Mucosa of gallbladder (tissue), 1 donor: ENCODE measurements at places on chromosomes 16 and 17. TPM values are rescaled to one million over a fixed set of nuclear protein-coding genes. Genes with fewer than 3 reads are reported as not detected.

The LRRC37B gene
- total RNA-seq, result 22.9 TPM

The MCRIP2 gene
- 67.6 TPM for total RNA-seq

The KCTD13 gene
- 28.4 TPM for total RNA-seq

The TMC7 gene
- total RNA-seq, result 1.4 TPM

The TRPV2 gene
- 31.0 TPM for total RNA-seq

The CRYBA1 gene
- total RNA-seq, result not detected

The CDT1 gene
- total RNA-seq, result 3.2 TPM

The CES1 gene
- 704 TPM for total RNA-seq

The KRT15 gene
- total RNA-seq, result 5.6 TPM

The WNT3 gene
- 0.52 TPM for total RNA-seq

The EFNB3 gene
- 1.6 TPM for total RNA-seq

The OR1A2 gene
- not detected for total RNA-seq
